Hematopoietic multipotent progenitor cell treated with erythropoietin and hydrocortisone succinate and interleukin-3 and kit ligand, for 4 days (in vitro differentiated cells): ENCODE measurements at places on chromosomes 7 and 10.

DNA sequence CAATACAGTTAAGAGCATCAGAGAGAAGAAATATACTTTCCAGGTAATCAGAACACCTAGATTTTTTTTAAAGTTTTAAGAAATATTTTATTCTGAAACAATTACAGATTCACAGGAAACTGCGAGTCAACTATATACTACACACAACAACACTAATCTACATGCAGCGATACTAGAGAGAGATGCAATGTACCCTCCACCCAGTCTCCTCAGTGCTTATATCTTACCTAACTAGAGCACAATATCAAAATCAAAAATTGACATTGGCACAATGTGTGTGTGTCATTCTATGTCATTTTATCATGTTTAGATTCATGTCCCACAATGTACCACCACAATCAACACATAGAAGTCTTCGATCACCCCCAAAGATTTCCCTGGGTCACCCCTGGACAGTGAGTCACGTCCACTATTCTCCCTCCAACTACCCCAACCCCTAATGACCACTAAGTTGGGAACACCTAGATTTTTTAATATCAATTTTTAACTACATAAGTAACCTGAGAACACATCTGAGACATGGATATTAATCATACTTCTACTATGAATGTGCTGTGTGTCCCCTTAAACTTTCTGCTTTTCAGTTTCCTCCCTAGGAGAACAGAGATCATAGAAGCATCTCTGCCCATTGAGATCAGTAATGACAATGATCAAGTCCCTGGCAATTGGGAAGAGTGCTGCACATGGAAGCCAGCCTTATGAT, 86.5 kb downstream of the GSAP start:
- no peak for DNase-seq

DNA sequence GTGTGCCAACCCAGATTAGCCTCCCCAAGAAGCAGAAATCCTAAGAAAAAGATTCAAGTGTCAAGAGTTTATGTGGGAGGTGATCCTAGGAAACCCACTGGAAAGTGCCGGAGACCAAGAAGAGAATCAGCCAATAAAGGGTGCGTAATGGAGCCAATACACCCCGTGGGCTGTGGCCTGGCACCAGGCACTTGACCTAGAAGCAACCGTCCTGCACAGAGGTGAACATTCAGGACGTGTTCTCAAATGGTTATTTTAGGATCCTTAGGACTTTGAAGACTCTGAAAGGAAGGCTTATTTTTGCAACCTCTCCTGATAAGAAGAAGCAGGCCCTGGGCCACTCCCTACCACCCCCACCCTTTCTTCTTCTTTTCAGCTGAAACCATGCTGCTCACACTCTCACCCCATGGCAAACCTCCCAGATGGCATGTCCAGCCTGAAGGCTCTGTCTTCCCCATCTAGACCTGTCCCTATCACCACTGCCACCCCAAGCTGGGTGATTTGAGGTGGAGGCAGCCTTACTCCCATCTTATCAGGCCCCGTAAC, 46.6 kb downstream of the VSTM4 start:
- DNase-seq: peak; percentile 34

DNA sequence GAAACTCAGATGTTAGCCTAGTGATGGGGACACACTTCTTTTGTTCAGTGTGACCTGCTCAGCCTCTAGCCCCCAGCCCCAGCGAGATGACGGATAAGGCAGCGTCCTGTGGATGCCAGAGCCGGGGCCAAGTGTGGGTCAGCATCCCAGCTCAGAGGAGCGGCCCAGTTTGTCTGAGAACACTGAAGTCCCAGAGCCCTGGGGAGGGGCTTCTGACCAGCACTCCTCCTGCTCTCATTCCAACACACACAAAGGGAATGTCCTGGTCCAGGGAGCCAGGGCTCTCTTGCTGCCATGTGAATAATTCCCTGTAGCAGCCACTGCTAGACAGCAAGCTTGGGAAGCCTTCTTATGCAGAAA, 4.5 kb upstream of the ATP6V0E2 start:
- DNase-seq: no peak

DNA sequence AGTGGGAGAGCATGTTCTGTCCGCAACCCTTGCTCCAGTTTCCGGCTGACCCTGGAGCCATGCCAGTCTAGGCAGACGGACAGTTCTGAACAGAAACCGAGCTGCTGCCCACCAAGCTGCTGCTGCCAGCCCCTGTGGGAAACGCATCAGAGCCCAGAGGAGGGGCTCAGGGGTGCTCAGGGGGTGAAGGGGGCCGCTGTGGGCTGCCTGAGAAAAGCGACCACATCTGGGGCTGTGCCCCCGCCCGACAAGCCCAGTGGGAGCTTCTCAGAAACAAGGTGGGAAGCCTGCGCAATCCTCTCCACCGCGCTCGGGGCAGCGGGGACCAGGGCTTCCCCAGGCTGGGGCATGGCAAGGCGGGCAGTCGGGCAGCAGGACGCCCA, 38.8 kb upstream of the CFAP46 start:
- no peak for DNase-seq
